Stimulated activated CD4-positive, alpha-beta T cell treated with anti-CD3 and anti-CD28 coated beads, Interleukin-12 subunit alpha, Interleukin-12 subunit beta, amount 100 ng/mL, for 24 hours (primary cell): ENCODE measurements at places on chromosomes 4 and X.

- no peak for DNase-seq
These were observed 35.1 kb upstream of the TACR3 start for GRCh38 chr4:103754844-103755243.

DNA sequence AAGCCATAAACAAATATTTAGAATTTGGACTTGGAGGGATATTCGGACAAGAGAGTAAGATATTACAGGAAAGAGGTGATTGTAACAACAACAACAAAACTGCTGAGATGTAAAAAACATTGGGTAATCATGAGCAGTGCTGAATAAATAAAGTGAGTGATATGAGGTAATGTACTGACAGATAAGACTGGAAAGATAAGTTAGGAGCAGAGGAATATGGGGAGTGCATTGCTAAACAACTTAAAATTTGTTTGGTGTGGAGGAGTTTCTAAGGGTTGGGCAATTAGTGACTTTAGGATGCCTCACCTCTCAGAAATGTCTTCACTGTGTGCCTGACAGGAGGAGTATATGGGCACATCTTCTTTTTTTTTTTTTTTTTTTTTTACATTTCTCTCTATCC, 637.8 kb upstream of the GRIA3 start:
- no peak for DNase-seq

GRCh38 chr4:65023081-65023480, 613.8 kb upstream of the TECRL start:
- DNase-seq, result no peak

GRCh38 chr4:26826721-26827120, 33.9 kb upstream of the STIM2 start:
- DNase-seq, result no peak

GRCh38 chr4:151227731-151228130, 49.2 kb upstream of the PRSS48 start:
- DNase-seq, result no peak

GRCh38 chrX:119410027-119410819, 11.1 kb downstream of the SLC25A43 start:
- no peak for DNase-seq

DNA sequence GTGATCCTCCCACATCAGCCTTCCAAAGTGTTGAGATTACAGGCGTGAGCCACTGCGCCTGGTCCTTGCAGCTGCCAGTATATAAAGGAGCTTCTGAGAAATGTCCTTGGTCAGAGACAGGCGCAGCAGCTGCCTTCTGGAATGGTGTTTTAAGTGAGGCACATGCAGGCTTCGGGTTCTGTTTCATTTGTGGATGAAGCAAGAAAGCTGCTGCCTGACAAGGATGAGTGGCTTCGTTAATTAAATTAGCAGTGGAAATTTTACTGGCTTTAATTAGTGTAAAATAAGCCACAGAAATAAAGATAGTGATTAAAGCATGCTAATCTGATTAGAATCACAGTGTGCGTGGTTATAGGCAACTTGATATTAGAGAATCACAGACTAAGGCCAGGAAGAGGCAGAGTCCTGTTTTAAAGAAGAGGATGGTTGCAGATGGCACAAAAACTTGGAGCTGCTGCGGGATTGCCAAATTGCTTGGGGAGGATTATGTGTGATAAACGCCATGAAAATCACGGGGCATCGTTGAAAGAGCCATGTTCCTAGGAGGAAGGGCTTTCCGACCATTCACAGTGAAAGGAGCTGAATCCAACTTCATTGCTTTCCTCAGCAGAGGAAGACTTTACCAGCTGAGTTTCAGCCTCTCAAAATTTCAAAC, 348.4 kb upstream of the FAT1 start:
- no peak for DNase-seq
